ENCODE measurements at places on chromosomes 1 and 21. TPM values are rescaled to one million over a fixed set of nuclear protein-coding genes. Genes with fewer than 3 reads are reported as not detected.

UROD gene
- total RNA-seq, result 95.1 TPM

TMPRSS15 gene
- total RNA-seq, result not detected

LRRC42 gene
- total RNA-seq, result 26.1 TPM

UTS2 gene
- not detected for total RNA-seq

DNA sequence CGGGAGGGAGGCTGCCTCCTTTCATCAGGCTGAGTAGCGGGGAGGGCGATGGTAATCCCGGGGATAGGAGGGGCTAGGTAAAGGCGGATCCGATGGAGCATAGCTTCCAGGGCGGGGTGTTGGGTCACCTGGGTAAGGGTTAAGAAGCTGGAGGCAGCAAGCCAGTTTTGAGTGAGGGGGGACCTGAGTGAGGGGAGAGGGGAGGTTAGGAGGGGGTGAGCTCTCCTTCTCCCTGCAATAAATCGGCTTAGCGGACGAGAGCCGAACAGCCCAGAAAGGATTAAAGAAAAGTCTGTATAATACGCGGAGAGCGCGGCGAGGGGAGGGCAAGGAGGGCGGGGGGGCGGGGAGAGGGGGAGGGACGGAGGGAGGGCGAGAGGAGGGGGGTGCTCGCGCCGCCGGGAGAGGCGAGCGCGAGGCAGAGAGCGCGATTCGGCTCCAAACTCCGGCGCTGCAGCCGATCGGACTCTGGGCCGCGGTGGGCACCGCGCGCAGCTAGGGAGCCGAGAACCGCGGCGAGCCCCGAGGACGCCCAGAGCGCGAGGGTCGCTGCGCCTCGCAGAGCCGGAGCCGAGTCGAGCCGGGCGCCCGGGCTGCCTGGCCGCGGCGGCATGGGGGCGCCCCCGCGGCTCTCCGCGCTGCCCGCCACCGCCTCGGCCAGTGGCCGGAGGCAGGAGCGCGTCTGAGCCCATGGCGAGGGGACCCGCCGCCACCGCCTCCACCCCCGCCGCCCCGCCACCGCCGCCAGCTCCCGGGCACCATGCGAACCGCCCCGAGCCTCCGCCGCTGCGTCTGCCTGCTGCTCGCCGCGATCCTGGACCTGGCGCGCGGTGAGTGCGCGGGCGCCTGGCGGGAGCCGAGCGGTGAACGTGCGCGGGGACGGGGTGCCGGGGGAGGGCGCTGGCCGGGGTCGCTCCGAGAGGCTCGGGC is at the start of gene IGSF21:
IGSF21 (plus strand) TSS at position 430 of the 930 bp plus-strand sequence; CDS start at position 761, 331 bp downstream.
- H3K27ac ChIP-seq, result no peak within 1 kb of the TSS
- H3K36me3 ChIP-seq, result no peaks in the 10 kb centered on the region
- no peaks in the 10 kb centered on the region for H3K4me1 ChIP-seq
- DNase-seq, result no peak
- peak within 1 kb of the TSS; percentile 3 for H3K4me3 ChIP-seq

- no peak for DNase-seq
- no peaks in the 10 kb centered on the region for H3K27me3 ChIP-seq
- H3K4me1 ChIP-seq, result no peaks in the 10 kb centered on the region
- peaks cover 10% of the 10 kb centered on the region for H3K36me3 ChIP-seq
- H3K4me3 ChIP-seq, result no peak overlapping the region
Measured at GRCh38 chr1:85692730-85693314, 15.4 kb downstream of the ZNHIT6 start.

GRCh38 chr1:175555266-175555665 is 188.1 kb downstream of the TNR start:
- H3K4me1 ChIP-seq, result no peaks in the 10 kb centered on the region
- no peaks in the 10 kb centered on the region for H3K36me3 ChIP-seq
- H3K27ac ChIP-seq, result no peak overlapping the region
- no peak for DNase-seq
- no peak overlapping the region for H3K4me3 ChIP-seq
